Endodermal cell (in vitro differentiated cells): ENCODE measurements at places on chromosomes 5 and 9. TPM values are rescaled to one million over a fixed set of nuclear protein-coding genes. Genes with fewer than 3 reads are reported as not detected.

- peak; percentile 12 for DNase-seq
Measured at GRCh38 chr5:132486318-132487094, 4.1 kb downstream of the IRF1 start.

- DNase-seq = no peak
Measured at GRCh38 chr5:111810112-111810511, 53.1 kb upstream of the NREP start.

- DNase-seq = no peak
Measured at GRCh38 chr5:3050863-3051262, 299.4 kb upstream of the IRX2 start.

GRCh38 chr9:88106492-88106891, 31.8 kb downstream of the SPATA31C2 start:
- peak; percentile 67 for DNase-seq

- no peak for DNase-seq
Measured at GRCh38 chr9:715743-716400, 125.6 kb upstream of the DMRT1 start.

DNA sequence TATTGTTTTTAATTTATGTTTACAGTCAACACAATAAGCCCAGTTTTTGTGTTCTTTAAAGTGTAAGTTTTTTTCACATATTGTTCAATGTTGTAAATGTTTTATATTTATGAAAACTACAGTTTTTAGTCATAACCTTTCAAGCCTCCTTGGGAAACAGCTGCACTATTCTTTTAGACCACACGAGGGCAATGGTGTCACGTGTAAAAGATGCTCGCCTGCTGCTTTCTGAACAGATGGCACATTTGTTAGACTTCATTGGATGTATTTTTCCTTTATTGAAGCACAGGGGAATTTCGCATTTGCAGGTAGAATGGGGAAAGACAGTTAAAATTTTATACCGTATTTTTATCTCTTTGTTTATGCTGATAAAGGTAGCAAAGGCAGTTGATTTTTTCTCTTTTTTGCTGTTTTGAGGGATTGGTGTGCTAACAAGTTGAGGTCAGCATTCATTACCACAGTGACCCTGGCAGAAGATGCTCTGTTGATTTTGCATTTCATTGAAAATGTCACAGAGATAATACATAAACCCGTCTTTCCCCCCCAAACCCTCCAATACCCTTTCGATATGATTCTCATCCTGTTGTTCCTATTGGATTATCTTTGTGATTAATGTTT, 59.0 kb downstream of the MAT2B start:
- peak; percentile 85 for DNase-seq

DNA sequence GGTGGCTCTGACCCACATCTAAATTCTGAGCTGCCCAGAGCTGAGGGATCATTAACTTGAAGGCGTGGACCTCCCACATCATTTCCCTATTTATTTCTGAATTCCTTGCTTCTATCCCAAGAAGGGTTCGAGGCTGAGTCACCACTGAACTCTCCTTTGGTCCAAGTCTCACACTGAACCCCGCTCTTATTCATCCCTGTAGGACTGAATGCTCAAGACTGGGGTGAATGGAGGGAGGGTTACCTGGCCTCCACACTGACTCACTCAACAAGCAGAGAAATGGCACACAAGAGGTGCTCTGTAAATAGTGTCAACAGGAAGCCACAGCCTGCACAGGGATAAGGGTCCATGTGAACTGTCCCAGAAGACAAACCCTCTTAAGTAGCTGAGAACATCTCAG, 79.1 kb upstream of the FSTL4 start:
- DNase-seq = no peak

GRCh38 chr9:134558124-134558905, 83.3 kb upstream of the COL5A1 start:
- DNase-seq = peak; percentile 15

SCAI gene
- 18.7 and 22.9 TPM in 2 replicates for total RNA-seq

DNA sequence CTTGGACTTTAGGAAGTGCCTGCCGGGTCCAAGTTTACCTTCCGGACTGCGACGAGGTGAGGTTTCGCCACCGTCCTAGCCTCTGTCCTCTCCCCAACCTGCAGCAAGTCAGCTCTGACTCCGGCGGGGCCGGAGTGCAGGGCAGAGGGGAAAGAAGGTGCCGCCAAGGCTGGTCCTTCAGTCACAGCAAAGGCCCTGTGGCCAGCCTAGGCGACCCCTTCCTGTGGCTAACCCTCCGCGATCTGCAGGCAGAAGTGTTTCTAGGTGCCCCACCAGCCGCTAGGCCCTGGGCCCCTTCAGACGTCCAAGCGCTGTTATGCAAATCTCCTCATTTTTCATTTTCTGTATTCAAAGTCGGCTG, 11.1 kb upstream of the NKX2-5 start:
- DNase-seq = peak; percentile 61

- DNase-seq = no peak
Measured at GRCh38 chr9:112762726-112763518, 12.4 kb downstream of the SNX30 start.

S100Z gene
- total RNA-seq = 9.5 to 18.2 TPM (median 17.2 TPM) in 3 replicates
